Stimulated activated CD4-positive, alpha-beta T cell treated with anti-CD3 and anti-CD28 coated beads, Interleukin-4, amount 100 ng/mL, for 24 hours (primary cell): ENCODE measurements at places on chromosomes 16 and 17.
A peak's percentile ranks its signal among the peaks of the same experiment; 100 is the strongest.

GRCh38 chr16:65950211-65950610 is 416.3 kb upstream of the CDH5 start:
- DNase-seq = no peak

DNA sequence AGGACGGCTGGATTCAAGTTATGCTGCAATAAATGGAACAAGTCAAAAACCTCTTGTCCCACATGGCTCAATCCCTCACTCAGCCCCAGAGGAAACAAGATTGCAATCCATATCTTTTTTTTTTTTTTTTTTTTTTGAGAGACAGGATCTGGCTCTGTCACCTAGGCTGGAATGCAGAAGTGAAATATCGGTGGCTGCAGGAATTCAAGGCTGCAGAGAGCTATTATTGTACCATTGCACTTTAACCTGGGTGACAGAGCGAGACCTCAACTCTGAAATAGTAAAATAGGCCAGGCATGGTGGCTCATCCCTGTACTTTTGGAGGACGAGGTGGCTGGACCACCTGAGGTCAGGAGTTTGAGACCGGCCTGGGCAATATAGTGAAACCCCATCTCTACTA is 2.7 kb upstream of the PDE6G start:
- no peak for DNase-seq

- no peak for DNase-seq
Observed at GRCh38 chr16:89449726-89450335, 40.5 kb downstream of the ANKRD11 start.

GRCh38 chr17:78665952-78666920 is 89.0 kb upstream of the DNAH17 start:
- DNase-seq = peak; percentile 46

GRCh38 chr17:56475116-56475515 is 118.4 kb upstream of the NOG start:
- DNase-seq = no peak

- no peak for DNase-seq
Observed at GRCh38 chr17:55157165-55157564, 107.6 kb upstream of the HLF start.

DNA sequence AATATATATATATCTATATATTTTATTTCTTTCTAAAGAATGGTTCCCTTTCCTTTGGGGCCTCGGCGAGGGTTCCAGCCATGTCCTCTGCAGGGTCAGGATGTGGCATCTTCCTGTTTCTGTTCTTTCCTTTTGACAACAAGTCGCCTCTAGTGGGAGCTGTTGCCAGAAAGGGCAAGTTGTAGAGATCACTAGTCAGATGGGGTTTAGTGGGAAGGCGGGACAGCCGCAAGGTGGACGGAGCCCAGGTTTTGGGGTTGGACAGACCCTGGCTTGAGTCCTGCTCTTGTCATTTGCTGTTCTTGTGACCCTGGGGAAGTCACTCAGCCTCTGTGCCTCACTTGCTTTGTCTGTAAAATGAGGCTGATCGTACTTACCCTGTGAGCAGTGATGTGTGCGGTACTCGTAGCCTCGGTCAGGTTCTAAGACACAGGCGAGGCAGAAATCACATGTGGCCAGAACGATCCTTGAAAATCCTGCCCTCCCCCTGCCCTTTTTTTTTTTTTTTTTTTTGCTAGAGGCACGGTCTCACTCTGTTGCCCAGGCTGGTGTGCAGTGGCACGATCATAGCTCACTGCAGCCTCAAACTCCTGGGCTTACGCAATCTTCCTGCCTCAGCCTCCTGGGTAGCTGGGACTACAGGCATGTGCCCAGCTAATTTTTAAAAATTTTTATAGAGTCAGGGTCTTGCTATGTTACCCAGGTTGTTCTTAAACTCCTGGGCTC is 80.1 kb downstream of the ABCC6 start:
- DNase-seq = no peak

GRCh38 chr17:75591722-75592302 is 4.2 kb downstream of the MYO15B start:
- no peak for DNase-seq
